ENCODE measurements at places on chromosomes 5 and 9.

DNA sequence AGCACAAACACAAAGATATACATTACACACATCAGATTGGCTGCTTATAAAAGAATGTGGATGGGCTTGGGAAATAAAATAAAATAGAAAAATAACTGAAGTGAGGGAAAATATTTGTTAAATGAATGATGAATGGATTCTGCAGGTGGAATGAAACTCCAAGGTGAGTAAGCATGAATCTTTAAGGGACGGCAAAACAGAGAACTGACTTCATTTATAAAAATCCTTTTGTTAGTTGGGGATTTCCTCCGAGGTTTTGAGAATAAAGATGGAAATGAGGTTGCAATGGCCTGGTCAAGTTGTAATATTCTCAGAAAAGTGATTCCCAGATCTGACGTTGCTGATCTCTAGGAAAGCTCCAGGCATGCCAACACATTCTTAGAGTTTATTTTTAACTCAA, 20.9 kb upstream of the SEMA6A start:
- DNase-seq, result no peak

DNA sequence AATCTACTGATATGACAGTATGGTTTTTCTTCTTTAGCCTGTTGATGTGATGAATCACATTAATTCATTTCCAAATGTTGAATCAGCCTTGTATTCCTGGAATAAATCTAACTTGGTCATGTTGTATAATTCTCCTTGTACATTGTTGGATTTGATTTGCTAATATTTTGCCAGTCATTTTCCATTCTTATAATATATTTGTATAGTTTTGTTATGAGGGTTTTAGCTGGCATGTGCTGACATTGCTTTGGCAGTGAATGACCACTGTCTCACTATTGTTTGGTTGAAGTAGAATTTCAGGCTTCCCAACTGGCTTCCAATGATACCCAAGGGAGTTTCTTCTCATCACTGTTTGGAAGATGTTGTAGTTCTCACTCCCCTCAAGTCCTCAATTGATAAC, 983.0 kb upstream of the PTPRD start:
- no peak for DNase-seq

- DNase-seq, result no peak
These were observed 5.9 kb upstream of the ERAP2 start for GRCh38 chr5:96870094-96871026.

DNA sequence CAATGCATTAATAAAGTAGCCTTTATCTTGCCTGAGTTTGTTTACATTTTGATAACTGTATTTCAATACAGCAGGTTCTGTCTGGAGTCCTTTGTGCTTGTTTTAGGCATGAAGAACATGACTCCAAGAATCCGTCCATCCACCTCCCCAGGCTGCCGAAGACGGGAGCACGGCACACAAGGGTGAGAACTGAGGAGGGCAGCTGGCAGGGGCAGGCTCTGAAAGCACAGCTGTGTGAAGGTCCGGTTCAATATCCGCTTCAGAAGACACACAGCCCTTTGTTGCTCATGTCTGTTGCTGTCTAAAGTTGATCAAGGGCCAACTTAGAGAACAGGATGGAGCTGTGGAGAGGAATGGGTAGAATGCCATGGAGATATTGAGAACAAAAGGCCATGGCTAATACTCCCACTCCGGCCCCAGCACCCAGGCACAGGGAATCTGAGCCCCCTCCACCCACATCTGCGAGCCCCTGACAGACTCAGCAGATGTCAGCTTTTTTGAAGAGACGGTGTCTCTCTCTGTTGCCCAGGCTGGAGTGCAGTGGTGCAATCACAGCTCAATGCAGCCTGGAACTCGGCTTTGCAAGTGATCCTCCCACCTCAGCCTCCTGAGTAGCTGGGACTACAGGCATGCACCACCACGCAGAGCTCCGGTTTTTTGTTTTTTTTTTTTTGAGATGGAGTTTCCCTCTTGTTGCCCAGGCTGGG, 58.5 kb upstream of the GNE start:
- no peak for DNase-seq

- no peak for DNase-seq
These were observed 12.8 kb downstream of the SEMA5A start for GRCh38 chr5:9533096-9533495.

DNA sequence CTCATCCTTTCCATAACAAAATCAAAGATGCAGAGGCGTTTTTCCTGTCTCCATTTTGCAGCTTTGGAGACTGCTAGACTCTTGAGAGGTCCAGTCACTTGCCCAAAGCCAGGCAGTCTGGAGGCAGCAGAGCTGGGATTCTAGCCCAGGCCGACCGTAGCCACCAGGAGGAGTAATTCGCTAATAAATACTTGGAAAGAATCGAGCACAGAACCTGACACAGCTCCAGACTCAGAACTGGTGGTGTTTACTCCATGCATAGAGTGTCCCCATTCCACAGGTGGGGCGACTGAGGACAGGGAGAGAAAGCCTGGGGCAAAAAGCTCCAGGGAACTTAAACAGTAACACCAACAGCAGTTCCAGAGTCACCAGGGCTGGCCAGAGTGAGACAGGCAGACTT, 10.7 kb upstream of the CERCAM start:
- DNase-seq, result no peak

GRCh38 chr9:104872656-104873488, 55.1 kb downstream of the ABCA1 start:
- no peak for DNase-seq

DNA sequence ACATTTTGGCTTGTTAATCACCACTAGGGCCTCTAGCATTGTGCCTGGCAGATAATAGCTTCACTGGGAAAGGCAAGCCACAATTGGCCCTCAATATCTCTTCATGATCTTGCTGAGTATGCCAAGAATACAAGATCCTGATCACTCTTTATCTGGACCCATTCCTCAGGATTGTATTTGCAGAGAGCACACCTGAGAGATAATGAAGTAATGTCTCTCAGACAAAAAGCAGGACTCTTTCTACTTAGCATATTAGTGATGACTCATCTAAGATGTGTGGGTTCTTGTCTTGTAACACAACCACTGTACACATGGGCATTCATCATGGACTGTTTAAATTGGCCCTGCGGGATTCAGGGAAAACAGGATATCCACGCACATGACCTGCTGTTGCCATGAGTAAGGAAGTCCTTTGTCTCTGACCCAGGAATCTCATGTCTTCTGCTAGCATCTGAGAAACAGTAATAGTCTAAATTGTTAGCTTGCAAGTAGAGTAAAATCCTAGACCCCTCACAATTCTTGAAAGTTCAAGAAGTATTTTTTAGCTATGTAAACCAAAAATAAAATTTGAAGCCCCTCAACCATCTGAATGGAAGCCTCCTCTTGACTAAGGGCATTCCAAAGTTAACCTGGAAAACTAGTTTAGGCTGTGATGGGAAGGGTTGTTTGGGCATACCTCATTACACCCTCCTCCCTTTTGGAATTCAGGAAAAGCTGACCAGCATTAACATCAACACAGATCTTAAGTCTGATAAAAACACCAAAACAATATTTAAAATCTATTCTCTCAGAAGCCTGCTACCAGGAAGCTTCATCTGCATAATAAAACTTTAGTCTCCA, 28.0 kb upstream of the NFIL3 start:
- no peak for DNase-seq

GRCh38 chr5:80998590-80998979, 38.4 kb downstream of the RASGRF2 start:
- no peak for DNase-seq

DNA sequence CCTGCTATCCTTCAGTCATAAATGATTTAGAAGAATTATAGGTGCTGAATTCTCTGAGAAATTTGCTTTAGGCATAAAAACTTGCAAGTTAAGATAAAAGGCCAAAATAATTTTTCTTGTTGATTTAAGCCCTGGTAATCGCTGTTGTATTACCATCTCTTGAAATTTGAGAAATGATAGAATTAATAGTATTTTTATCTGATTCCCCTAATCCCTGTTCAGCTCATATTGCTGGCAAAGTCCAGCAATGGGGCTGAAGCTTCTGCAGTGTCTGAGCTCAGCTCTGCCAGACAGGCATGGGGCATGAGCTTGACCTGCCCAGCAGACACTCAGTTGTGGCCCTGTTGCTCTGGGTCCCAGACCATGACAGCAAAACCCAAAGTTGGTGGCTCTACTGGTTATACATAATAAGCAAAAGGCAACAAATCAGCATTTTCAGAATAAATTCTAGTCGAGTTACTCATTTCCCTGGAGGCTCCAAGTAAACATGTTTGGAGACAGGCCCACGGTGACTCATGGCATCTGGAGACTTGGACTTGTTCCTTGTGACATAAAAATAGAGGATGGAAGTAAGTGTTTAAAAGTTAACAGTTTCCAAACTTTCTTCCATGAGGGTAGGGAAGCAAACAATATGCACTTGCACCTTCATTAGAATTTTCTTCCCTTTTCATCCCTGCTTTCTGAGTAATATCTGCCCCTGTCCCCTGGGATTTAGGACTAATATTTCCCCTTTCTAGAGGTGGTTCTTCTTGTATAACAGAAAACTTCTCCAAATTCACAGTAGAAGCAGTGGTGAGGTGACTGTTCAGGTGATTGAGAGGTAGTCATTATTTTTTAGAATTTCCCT, 60.2 kb upstream of the SLC2A8 start:
- no peak for DNase-seq

GRCh38 chr9:81558091-81558830, 131.1 kb downstream of the TLE1 start:
- no peak for DNase-seq

- DNase-seq, result no peak
These were observed 159.7 kb downstream of the PBX3 start for GRCh38 chr9:125906893-125907292.

GRCh38 chr5:56543441-56544388, 271.6 kb upstream of the MAP3K1 start:
- DNase-seq, result no peak

DNA sequence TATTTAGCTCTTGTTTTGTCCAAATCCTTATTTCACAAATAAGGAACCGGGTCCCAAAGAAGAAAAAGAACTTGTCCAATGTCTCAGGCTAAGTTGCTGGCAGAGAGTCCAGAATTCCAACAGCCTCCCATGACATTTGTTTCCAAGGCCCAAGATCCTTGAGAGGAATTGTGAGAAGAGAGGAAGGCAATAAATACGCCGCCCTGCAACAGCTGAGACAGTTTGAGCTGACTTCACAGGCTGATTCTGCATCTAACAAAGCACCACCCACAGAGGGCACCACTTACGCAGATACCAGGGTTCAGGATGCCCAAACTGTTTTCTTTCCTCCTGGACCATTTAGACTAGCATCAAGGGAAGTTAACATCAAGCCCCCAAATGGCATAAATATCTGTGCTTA, 211.3 kb downstream of the FAM114A2 start:
- DNase-seq, result no peak

DNA sequence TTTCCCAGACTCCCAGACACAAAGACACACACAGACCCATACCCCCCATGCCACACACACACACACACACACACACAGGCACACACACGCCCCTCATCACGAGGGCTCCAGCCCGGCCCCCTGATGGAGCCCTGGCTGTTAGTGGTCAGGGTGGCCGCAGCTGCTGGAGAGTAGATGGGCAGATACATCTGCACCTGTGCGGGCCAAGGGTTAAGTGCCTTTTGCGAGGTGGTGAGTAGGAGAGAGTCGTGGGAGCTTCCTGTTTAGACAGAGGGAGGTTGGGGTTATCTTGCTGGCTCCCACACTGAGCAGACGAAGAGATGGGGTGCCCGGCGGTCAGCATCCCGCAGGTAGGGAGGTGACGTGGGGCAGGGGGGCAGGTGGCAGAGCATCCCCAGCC, 8.2 kb downstream of the PRRX2 start:
- no peak for DNase-seq

DNA sequence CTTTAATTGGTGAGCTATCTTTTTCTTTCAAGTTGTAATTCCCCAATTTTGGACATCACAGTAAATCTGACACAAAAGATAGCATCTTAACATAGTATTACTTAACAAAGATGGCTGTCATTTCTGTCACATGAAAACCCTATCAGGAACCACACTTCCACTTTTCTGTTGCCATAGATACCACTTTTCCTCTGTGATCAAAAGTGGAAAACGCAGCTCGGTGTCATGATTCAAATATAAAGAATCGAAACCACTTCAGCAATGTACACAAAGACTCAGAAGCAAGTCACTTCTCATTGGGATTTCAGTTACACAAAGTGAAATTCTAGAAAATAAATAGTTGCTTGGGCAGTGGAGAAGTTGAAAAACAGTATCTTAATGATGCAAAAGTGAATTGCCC, 524.9 kb upstream of the ITGA1 start:
- no peak for DNase-seq

- no peak for DNase-seq
These were observed 25.6 kb downstream of the CAMK2A start for GRCh38 chr5:150263801-150264621.

DNA sequence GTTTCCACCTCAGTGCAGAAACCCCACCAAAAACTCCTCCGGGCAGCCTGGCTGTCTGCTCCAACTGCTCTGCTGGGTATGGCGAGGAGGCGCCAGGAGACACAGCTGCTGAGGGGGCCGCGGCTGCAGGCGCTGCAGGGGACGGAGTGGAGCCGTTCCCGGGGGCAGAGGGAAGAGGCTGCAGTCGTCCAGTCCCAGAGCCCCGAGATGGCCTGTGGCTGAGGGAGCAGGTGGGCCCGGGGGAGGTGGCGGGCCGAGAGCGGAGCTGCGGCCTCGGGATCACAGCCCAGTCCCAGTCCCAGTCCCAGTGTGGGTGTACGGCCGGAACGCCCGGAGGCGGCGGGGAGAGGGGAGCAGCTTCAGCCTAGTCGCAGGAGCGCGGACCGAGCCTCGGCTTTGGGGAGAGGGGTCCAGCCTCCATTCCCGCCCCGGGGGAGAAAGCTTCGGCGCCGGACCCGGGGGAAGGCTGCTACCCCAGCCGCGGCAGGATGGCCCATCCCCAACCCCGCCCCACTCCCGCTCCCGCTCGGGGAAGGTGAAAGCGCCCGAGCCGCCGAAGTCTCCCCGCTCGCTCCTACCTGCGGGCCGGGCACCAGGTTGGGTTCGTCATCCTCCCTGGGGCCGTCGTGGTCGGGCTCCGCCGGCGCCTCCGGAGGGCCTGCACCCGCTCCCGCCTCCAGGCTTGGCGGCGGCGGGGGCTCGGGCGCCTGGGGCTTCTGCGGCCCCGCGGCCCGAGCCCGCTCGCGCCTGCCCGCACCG, 513 bp downstream of the FAM193B start:
- no peak for DNase-seq

DNA sequence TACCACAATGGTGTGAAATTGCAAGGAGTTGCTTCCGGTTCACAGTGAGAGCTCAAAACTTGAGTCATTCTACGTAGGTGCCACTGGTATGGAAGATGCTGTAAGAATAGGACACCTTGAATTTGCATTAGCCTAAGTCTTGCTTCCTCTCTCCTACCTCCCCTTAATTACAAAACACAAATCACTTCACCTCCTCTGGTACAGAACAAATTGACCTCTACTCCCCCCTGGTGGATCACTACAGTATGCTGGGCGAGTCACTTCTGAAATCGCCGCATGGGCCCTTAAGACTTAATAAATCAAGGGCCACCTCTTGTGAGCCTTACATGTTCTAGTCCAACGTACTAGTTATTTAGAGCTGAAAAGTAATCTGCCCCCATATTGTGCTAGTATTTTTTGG, 145.3 kb upstream of the SMARCA2 start:
- no peak for DNase-seq

GRCh38 chr5:158606233-158606632, 493.5 kb downstream of the EBF1 start:
- no peak for DNase-seq

GRCh38 chr9:93278144-93278543, 94.2 kb downstream of the WNK2 start:
- DNase-seq, result no peak

GRCh38 chr5:107282061-107282460, 388.7 kb downstream of the EFNA5 start:
- no peak for DNase-seq

All from stimulated activated CD8-positive, alpha-beta memory T cell treated with anti-CD3 and anti-CD28 coated beads, Interleukin-15, amount 100 ng/mL, for 48 hours (primary cell).